ENCODE measurements at places on chromosomes 1 and 21. TPM values are rescaled to one million over a fixed set of nuclear protein-coding genes. Genes with fewer than 3 reads are reported as not detected.
A peak's percentile ranks its signal among the peaks of the same experiment; 100 is the strongest.

DNA sequence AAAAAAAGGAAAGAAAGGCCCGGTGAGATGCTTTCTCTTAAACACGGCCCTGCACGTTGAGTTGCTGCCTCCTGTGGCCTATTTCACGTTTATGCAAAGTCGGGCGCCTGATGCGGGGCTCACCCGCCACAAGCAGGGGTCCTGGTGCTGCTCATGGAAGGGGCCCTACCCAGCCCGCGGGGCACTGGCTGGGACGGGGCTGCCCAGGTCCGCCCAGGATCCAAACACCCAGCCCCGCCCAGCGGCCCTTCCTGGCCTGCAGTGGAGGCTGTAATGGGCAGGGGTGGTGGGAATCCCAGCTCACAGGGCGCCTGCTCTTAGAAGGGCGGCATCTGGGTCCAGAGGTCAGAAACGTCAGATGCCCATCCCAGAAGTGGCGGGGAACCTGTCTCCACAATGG, 1.6 kb downstream of the COL6A2 start:
- no peak for DNase-seq

DNA sequence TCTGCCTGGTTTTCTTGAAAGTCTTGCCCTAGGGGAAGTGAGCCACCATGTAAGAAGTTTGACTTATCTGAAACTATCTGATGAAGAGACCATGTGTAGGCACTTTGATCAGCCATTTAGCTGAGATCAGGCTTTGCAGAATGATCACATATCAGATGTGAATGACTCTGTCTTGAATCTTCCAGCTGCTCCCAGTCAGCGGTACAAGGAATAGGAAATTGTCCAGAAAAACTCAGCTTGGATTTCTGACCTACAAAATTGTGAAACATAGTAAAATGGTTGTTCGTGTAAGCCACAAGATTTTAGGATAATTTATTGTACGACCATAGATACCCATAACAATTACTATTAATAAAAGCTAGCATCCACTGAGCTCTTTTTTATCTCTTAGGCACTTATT, 41.9 kb upstream of the NTNG1 start:
- no peak for DNase-seq

DNA sequence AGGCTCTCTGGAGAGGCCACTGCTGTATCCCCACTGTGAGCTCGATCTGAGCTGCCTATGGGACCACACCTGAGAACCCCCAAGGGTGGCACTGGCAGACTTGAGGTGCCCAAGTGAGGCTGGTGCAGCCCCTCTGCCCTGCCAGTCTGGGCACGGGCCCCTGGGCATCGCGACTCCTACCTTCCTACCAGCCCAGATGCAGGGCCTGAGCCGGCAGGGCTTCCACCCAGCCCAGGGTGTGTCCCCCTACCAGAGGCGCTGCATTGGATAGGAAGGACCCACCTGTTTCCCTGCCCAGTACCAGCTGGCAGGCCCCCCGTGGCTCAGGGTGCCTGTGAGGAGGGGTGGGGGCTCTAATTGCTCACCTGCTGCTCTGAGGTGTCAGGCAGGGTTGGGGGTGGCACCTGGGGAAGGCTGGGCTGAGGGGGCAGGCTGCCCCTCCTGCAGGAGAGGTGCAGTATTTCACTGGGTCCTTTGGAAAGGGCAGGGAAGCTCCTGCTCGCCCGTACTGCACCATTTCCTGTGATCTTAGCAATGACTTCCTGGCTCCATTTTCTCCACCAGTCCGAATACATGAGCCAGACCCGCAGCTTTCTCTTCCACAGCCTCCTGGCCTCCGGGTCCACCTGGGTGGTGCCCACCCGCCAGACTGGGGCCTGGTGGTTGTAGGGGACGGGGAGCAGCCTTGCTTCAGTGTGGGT, 11.8 kb downstream of the TP73 start:
- no peak for DNase-seq

GRCh38 chr1:102782144-102782543, 326.2 kb downstream of the COL11A1 start:
- DNase-seq: no peak

DNA sequence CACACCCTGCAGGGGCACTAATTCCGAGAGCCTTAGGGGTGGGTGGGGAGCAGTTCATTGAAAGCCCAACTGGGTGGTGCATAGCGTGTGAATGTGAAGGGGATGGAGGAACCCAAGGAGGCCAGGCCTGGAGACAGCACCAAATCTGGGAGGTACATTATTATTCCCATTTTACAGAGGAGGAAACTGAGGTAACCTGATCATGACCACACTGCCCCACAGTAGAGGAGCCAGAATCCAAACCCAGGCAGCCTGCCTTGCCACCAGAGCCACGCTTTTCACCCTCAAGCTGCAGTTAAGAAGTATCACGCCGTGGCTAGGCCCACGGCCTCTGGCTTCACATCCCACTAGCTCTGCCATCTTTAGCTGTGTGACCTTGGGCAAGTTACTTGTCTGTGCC, 633 bp upstream of the BSND start:
- DNase-seq: no peak

GRCh38 chr1:151001602-151002001, 5.1 kb downstream of the MINDY1 start:
- DNase-seq: no peak

The WNT3A gene
- polyA plus RNA-seq: not detected

The OR2G6 gene
- not detected for polyA plus RNA-seq

GRCh38 chr1:230950404-230950803, 28.3 kb downstream of the TTC13 start:
- no peak for DNase-seq

DNA sequence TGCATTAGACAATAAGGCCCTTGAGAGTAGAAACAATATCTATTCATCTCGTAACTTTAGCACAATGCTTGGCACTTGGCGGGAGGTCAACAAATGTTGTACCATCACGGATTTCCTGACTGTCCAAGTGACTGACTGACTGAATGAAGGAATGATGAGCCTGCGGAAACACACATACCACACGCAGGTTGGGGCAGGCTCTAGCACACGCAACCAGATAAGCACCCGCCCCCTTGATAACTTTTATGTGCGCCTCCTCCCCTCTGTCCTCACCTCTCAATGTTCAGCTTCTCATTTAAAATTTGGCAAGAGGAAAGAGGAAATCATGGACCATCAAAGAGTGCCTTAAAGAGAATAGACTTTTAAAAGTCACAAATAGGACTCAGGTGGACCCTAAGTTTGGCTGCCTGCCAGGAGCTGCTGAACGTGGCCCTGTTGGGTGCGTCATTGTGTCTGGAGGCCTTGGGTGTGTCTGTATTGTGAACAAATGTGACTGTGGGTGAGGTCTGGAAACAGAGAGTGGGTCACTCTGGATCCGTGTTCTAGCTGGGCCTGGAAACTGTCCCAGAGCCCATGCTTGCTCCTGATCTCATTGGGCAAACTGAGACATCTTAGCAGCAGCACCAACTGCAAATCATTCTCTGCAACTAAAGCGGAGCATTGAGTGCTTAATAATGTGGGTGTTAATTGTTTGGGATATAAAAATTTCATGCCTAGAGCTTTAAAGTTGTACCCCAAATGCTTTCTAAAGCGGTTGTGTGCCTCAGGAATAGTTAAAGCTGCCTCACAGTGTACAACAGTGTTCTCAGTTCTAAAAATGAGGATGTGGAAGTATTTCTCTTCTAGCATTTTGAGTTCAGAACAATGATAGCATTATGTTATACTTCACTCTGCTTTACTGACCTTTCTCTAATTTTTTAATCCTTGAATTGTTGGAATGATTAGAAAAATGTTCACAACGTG, 47.6 kb upstream of the ABCG1 start:
- DNase-seq: no peak

DNA sequence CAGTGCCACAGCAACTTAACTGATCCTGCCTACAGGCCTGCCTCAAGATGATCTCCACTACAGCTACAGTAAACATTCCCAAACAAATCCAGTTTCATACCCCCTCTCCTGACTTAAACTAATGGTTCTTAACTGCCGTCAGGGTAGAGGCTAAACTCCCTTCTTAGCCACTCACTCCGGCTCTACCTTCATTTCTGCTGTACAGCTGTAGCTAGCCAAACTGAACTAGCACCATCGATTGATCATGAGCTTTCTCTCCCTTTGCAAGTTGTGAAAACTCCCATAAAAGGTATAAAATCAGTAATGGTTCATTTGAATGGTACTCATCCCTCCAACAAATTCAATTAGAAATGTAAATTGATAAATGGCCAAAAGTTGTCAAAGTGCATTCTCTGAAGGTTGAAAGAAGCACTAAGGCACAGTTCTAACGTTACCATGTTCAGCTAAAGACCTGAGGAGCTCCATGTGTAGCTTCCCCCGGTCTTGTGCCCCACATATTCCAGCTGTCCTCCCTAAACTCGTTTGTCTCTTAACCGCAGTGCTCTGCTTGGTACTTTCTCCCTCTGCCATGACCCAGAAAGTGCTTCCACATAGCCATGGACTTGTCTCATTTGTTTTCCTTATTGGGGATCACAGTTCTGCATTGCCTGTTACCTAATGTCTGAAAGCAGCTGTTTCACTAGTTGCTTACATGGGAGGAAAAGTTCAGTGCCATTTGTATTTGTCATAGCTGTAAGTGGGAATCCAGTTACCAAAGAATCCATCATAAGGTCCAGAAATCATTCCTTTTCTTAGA, 49.8 kb downstream of the DHX9 start:
- DNase-seq: peak; percentile 7

GRCh38 chr1:214833178-214833756, 230.3 kb downstream of the CENPF start:
- peak; percentile 74 for DNase-seq

DNA sequence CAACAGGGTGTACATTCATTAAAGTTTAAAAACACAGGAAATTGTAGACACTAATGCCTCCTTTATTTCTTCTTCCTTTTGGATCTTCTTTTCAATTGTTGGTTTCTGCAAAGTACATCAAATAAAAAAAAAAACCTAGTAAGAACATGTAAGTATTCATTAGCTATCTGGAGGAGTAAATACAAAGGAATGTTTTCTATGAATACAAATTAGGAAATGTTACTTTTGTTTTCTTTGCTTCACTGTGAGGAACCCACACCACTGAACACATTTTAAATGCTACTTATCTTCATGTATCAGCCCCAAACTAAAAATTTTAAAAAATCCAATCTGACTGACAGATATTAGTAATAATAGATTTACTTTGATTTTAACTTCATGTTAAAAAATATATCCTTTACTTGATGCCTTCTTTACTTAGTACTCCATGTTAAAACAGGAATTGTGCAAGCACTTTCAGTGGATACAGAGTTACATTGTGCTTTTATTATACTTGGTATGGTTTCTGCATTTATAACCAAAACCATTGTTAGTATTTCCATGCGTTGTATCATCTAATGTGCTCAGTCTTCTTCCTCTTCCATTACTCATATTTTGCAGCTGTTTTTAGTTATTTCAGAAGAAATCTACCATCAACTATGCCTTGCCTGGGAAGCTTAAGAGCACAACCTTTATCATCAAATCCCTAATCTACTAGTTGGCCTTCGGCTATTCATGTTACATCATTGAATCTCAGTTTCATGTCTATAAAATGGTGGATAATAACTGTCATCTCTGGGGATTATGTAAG, 236.9 kb upstream of the DPYD start:
- DNase-seq: peak; percentile 9

The KRTAP19-6 gene
- not detected for polyA plus RNA-seq

GRCh38 chr1:31297277-31298247, 730 bp downstream of the ZCCHC17 start:
- no peak for DNase-seq

The PCP4 gene
- polyA plus RNA-seq: not detected

DNA sequence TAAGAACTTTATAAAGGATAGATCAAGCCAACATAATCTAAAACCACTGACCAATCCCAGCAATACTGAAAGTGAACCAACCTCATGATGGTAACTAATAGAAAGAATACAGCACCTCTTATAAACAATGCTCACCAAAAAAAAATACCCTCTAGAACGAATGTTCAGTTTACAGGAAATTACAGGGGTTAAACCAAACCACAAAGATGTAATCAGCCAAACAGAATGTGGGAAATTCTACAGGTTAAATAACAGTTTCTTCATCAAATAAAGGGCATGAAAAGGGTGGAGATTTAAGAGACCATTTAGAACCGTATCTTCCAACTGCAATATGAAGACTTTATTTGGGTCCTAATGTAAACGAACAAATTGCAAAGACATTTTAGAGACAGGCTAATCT, 30.4 kb downstream of the ARID4B start:
- DNase-seq: no peak

GRCh38 chr1:220685879-220686278, 4.3 kb upstream of the C1orf115 start:
- no peak for DNase-seq

- DNase-seq: no peak
Measured at GRCh38 chr1:169044296-169044695, 62.2 kb upstream of the ATP1B1 start.

DNA sequence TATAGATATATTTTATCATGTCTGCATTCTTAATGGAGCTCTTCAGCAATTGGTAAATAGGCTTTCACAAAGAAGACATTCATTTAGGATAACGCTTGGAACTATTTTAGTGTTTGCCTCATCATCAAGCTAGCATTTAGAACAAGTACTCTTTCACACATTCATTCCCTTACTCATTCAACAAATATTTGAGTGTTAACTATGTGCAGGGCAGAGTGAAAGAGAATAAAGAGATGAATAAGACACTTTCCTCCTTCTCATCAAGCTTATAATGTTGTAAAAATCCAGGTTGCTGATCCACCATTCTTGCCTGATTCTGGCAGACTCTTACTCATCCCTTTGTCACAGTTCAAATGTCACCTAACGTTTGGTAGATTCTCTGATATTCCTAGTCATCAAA, 386.3 kb upstream of the BEND5 start:
- no peak for DNase-seq

- no peak for DNase-seq
Measured at GRCh38 chr1:202586018-202586821, 124.0 kb downstream of the SYT2 start.

DNA sequence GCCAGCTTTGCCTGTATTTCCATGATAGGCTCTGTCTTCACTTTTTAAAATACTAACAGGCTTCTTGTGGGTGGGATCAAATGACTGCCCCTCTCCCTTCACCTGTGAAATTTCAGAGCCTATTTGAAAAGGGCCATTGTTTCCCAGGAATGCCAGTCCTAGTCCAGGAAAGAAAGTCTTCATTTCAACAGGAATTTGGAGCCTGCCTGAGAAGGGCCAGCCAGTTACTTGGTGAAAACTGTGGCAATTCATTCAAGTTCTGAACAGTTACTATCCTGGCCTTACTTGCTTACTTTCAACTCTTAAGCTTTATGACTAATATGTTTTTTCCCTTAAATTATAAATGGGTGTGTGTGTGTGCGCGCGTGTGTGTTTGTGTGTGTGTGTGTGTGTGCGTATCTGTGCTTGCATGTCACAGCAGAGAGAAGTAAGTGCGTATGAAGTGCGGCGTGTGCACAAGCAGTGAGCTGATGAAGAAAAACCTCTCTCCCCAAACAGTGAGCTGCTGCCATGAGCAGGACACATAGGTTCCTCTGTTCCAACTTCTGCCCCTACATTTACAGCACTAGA, 67.5 kb upstream of the RNPC3 start:
- no peak for DNase-seq

Measured in BJ (cell line).